Stimulated activated CD8-positive, alpha-beta memory T cell treated with anti-CD3 and anti-CD28 coated beads, Interleukin-4, amount 100 ng/mL, for 1 hour (primary cell): ENCODE measurements at places on chromosomes 16 and 17.

- no peak for DNase-seq
Observed at GRCh38 chr17:70521821-70522256, 352.5 kb downstream of the KCNJ2 start.

GRCh38 chr16:72978212-72978611, 69.7 kb downstream of the ZFHX3 start:
- no peak for DNase-seq

- DNase-seq = no peak
Observed at GRCh38 chr16:14202697-14203096, 131.6 kb downstream of the MRTFB start.

- no peak for DNase-seq
Observed at GRCh38 chr17:36674278-36674650, 72.9 kb downstream of the MRM1 start.

- DNase-seq = no peak
Observed at GRCh38 chr17:57838453-57838852, 11.4 kb downstream of the MRPS23 start.

DNA sequence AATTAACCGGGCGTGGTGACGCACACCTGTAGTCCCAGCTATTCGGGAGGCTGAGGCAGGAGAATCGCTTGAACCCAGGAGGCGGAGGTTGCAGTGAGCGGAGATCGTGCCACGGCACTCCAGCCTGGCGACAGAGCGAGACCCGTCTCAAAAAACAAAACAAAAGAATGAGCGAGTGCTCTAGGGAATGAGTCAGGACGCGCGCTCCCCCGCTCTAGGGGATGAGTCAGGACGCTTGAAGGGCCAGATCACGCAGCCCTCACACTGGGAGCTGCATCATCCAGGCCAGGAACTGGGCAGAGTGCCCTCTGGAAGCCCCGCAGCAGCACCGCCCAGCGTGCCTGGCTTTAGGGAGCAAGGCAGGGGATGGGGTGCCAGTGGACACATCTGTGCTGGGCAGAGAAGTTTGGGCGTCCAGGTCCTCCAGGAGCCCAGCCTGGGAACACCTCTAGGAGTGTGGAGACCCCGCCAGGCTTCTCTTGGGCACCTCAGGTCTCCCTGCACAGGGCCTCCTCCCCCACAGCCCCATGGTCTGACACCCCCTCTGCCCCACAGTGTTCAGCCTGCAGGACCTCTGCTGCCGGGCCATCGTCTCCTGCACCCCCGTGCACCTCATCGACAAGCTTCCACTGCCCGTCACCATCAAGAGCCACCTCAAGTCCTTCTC, 3.9 kb upstream of the WFIKKN1 start:
- no peak for DNase-seq

GRCh38 chr16:57955572-57956188, 15.2 kb downstream of the CNGB1 start:
- DNase-seq = no peak
